ENCODE measurements at places on chromosomes 1 and 21. TPM values are rescaled to one million over a fixed set of nuclear protein-coding genes. Genes with fewer than 3 reads are reported as not detected.

DNA sequence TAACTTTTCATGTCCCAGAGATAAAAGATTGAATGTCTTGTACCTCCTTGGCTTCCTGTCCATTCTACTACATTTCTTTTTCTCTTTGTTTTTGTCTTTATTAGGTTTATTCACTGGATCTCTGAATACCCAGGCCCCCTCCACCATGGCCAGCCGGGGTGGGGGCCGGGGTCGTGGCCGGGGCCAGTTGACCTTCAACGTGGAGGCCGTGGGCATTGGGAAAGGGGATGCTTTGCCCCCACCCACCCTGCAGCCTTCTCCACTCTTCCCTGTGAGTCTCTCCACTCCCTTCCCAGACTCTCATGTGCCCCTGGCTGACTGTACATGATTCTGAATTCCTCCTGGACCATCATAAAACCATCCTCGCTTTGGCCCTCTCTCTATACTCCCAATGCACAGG lies 10.2 kb downstream of the POLR3GL start:
- no peak for DNase-seq

GRCh38 chr1:159554696-159555095 lies 18.9 kb upstream of the OR10J5 start:
- DNase-seq, result no peak

- no peak for DNase-seq
Observed at GRCh38 chr1:25131794-25132193, 100.5 kb downstream of the SYF2 start.

DNA sequence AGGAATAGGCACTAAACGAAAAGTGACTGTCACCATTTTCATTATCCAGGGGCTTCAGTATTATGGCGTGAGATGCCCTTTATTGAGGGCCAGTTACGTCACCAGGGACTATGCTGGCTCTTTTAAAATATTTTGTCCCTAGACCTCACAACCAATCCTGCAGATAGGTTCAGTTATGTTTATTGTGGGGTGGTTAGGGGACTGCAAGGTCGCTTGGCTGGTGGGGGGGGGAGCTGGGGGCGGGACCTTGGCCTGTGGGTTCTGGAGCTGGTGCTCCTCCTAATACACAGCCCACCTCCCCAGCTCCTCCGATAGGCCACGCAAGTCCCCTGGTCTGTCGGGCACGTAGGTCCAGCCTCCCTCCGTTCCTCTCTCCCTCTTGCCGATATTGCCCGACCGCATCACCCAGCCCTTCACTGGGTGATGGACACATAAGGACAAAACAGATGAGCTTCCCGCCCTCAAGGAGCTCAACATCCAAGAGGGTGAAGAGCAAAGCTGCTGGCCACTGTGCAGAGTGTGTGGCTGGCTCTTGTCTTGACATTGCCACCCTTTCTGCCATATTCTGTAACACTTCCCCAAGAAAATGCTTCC lies 271.8 kb downstream of the MATN1 start:
- DNase-seq, result no peak

Gene SLAMF6
- 0.15 TPM for polyA plus RNA-seq

Gene FAM110D
- polyA plus RNA-seq, result 1.2 TPM
